Cardiac septum (tissue), 1 donor: ENCODE measurements at places on chromosomes 4 and X.

DNA sequence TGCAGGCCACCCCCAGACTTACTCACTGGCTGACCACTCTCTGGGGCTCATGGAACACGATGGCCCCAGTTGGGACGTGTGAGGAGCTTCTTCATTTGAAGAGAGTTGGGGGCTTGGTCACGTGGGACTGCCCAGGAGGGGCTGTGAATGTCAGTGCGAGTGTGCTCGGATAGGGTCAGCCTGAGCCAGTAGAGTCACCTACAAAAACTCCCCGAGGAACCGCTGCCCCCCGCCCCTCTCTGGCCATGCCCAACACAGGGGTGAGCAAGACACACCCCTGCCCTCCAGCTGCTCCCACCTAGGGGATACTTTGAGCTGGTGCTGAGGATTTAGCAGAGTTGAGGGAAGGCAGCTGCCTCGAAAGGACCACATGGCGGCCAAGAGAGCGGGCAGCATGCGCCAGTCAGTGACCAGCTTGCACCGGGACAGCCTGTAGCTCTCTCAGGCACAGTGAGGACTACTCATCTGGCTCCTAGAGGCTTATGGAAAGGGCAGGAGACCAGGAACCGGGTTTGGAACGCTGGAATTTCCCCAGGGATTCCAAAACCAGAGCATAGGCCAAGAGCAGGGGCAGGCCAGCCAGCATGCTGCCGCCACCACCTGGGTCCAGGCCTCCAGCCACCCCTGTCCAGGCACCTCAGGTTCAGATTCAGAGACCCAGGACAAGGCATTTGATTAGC lies 8.4 kb downstream of the PNMA6E start:
- DNase-seq = no peak

- no peak for DNase-seq
Measured at GRCh38 chr4:25358515-25359275, 18.4 kb upstream of the ANAPC4 start.

DNA sequence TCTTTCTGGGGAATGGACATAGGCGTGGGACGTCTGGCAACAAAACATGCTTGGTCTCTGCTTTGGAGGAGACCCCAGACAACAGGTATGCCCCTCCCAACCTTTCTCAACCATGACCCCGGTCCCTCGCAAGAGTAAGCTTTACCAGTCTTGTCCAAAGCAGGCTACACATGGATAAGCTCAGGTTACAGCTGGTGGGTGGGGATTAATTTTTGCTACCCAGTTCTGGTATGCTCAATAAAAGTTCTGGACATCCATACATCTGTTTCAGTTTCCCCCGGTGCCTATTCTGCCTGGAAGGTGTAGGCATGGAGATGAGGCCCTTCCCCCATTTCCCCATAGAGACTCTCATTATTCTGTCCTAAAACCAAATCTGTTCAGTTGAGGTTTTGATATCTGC lies 54.5 kb upstream of the NOCT start:
- DNase-seq = no peak

DNA sequence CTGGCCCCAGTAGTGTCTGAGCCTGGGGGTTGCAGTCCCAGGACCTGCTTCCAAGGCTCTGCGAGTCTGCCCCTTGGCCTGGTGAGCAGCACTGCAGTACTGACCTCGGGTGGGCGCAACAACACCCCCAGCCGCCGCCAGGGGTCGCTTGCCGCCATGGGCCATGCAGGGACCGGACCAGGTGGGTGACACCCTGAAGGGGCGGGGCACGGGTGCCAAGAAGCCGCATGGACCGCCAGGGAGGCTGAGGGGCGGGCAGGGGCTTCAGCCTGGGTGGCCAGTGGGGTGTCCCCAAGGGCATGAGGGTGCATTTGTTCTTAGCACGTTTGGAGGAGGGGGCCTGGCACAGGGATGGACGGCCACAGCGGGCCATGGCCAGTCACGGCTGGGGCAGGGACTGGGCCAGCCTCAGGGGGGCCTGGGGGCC lies 25.0 kb downstream of the TACC3 start:
- DNase-seq = peak; percentile 83

DNA sequence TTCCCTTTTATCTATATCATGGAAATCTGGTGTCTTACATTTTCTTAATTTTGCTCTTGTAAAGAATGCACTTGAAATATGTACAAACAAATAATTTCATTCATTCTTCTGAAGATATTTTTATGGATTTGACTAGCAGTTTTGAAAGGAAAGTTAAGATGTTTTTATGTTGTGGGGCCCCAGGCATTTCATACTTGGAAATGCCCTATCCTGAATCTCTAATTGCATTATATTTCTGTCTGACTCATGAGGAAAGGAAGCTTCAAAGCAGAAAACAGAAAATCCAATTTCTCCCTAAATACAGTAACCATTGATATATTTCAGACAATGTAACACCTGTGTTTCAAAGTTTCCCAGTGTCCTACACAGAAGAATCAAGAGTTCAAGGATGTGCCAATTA lies 73.2 kb upstream of the NPNT start:
- no peak for DNase-seq
